ENCODE measurements at places on chromosomes 1 and 21. TPM values are rescaled to one million over a fixed set of nuclear protein-coding genes. Genes with fewer than 3 reads are reported as not detected.

The GJA8 gene
- not detected for total RNA-seq

The KIF14 gene
- 0.15 TPM for total RNA-seq

The ITLN2 gene
- not detected for total RNA-seq

The LYPD8 gene
- total RNA-seq, result not detected

The PFKFB2 gene
- 18.2 TPM for total RNA-seq

The PALMD gene
- total RNA-seq, result not detected

The VCAM1 gene
- not detected for total RNA-seq

The CFH gene
- not detected for total RNA-seq

The CD84 gene
- total RNA-seq, result 63.9 TPM

The SPATA6 gene
- total RNA-seq, result 6.7 TPM

The C2CD2 gene
- total RNA-seq, result 11.9 TPM

The PANK4 gene
- total RNA-seq, result 80.5 TPM

The SFT2D2 gene
- total RNA-seq, result 79.0 TPM

The IFNLR1 gene
- 39.7 TPM for total RNA-seq

The IVL gene
- total RNA-seq, result not detected

The PM20D1 gene
- 2.3 TPM for total RNA-seq

The PPM1J gene
- total RNA-seq, result 2.1 TPM

Measured in B cell (primary cell).